Body of pancreas (tissue), 4 donors: ENCODE measurements at places on chromosomes 3 and 15. TPM values are rescaled to one million over a fixed set of nuclear protein-coding genes. Genes with fewer than 3 reads are reported as not detected.

DNA sequence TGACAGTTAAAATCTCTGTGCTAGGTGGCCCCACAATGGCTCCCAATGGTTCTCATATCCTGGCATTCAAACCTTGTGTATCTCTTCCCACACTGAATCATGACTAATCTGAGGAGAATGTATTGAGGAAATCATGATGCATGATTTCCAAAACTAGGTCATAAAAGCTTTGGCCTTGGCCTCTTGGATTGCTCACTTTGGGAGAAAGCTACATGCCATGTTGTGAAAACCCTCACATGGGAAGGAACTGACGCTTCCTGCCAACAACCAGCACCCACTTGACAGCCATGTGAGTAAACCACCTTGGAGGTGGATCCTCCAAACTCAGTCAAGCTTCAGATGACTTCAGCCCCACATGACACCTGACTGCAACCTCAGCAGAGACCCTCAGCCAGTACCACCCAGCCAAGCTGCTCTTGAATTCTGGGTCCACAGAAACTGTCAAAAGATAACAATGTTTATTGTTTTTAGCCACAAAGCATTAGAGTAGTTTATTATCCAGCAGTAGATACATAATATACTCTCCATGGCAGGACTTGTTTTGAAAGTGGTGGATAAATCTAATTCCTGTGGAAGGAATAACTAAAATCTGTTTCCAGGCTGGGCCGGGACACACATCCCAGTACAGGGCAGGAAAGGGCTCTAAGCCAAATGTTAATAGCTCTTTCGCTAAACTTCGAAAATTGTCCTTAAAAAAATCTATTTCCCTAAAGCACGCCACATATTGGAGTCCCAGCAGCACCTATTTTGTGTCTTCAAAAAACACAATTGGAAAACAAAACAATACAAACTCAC lies 1.0 kb upstream of the ZNF620 start:
- DNase-seq, result peak; percentile 65

- no peak for DNase-seq
Observed at GRCh38 chr3:30848087-30848779, 46.2 kb downstream of the GADL1 start.

DNA sequence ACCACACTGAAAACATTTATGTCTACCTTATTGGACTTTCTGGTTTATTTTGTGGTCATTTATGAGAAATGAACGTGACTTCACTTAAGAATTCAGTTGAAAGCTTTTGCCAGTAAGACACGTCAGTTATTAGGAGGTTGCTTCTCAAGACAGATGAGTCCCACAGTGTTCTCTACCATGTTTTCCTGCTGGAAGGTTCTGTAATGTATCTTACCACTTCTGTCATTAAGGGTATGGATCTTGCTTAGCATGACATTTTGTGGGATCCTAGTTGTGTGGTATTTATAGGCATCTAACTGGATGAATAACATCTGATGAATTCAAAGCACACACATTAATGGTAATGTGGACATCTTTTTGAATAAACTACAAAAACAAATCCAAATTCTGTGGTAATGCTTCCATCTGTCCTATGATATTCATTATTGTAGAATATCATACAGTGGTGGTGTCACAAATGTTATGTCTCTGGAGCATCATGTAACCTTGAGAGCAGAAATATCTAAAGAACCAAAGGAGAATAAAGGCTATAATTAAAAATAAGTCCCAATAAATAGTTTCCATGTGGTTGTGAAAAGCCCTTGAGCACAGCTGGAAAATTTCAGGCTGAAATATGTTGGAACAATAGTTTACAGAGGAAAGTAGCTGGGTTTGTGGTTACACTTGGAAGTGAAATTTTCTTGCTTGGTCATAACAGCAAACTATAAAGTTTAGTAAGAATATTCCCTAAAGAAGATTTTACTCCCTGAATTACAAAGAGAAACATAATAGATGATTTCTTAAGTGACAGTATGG lies 61.5 kb downstream of the C3orf38 start:
- no peak for DNase-seq

- no peak for DNase-seq
Observed at GRCh38 chr3:59607656-59608055, 557.8 kb upstream of the CFAP20DC start.

GRCh38 chr3:43515970-43516635 lies 105.7 kb downstream of the ANO10 start:
- no peak for DNase-seq

DNA sequence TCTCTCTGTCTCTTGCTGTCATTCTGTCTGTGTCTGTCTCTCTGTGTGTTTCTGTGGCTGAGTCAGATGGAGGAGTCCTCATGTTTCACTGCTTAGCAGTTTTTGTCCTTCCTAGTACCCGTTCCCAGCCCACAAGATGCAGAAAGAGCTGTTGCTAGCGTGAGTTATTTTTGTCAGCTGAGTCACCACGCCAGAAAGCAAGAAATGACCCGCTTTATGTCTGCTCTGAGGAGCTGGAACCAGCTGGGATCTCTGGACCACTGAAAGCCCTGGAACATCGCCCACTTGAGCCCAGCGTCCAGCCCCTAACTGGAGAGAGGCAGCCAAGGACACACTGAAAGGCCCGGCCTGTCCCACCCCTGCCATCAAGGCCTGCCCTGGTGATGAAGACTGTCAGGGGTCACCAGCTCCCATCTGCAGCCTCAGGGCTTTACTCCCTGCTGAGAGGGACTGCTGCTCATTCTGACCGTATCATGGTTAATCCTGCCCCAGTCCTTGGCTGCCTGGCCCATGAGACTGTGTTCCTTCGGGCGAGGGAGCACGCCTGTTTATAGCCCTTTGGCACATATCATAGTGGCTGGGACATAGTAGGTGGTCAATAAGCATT lies 101.7 kb upstream of the TPM1 start:
- DNase-seq, result peak; percentile 48

Gene CAMK2N2
- total RNA-seq, result 1.8 TPM
